ENCODE measurements at places on chromosomes 7 and 10. TPM values are rescaled to one million over a fixed set of nuclear protein-coding genes. Genes with fewer than 3 reads are reported as not detected.

GRCh38 chr7:117478836-117479224, 995 bp upstream of the CFTR start:
- no peak for DNase-seq

DNA sequence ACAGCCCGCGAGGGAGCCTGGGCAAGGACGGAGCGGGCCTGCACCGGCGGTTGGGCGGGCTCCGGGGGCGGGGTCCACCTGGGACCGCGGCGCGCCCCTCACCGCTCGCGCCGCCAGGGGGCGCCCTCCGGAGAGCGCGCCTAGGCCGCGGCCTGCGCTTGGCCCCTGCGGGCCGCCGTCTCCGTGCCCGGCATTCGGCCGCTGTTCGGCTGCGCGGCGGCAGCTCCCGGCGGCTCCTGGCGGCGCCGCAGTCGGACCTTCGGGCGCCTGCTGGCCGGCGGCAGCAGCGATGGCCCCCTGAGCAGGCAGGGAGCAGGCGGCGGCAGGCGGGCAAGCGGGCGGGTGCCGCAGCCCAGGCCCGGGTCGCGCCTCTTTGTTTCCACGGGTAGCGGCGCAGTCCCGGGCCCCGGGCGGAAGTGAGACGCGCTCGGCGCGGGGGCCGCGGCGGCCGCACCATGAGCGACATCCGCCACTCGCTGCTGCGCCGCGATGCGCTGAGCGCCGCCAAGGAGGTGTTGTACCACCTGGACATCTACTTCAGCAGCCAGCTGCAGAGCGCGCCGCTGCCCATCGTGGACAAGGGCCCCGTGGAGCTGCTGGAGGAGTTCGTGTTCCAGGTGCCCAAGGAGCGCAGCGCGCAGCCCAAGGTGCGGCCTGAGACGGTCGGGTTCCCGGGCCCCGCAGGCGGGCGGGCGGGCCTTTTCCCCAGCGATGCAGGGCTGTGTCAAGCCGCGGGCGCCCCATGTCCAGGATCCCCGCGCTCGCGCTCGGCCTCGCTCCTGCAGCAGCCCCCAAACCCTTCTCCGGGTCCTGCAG, at the start of gene INTS15:
INTS15 (plus strand) TSS at position 193 of the 816 bp plus-strand sequence; CDS start at position 456, 263 bp downstream.
- peak; percentile 69 for DNase-seq

DNA sequence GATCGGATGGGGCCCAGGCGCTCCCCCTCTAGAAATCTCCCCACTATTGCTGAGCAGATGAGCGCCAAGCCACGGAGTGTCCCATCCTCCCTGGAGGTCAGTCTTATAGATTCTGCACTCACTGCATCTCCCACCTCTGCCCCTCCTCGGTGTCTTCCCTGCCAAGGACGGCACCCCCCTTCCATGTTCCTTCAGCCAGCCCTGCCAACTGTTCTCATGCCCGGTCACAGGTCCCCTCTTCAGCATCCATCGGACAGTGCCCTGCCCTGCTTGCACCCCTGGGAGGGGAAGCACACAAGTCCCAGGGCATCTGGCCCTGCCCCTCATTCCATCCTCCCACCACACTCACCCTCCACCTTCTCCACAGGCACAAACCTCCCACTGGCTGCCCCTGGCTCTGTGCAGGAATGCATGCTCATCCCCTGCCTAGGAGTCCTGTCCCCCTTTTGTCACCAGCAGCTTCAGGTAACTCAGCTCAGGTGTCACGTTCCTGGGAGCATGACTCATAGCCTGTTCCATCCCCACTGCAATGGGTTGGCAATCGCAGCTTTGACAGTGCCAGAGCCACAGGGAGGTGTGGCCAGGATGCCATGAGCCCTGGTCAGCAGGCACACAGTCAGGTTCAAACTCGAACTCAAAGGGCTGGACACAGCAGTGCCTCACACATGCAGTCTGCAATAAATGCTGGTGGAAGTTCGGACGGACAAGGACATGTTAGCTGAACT, 234.7 kb upstream of the TCERG1L start:
- no peak for DNase-seq

ZNF804B gene
- total RNA-seq = 0.04 TPM

DNA sequence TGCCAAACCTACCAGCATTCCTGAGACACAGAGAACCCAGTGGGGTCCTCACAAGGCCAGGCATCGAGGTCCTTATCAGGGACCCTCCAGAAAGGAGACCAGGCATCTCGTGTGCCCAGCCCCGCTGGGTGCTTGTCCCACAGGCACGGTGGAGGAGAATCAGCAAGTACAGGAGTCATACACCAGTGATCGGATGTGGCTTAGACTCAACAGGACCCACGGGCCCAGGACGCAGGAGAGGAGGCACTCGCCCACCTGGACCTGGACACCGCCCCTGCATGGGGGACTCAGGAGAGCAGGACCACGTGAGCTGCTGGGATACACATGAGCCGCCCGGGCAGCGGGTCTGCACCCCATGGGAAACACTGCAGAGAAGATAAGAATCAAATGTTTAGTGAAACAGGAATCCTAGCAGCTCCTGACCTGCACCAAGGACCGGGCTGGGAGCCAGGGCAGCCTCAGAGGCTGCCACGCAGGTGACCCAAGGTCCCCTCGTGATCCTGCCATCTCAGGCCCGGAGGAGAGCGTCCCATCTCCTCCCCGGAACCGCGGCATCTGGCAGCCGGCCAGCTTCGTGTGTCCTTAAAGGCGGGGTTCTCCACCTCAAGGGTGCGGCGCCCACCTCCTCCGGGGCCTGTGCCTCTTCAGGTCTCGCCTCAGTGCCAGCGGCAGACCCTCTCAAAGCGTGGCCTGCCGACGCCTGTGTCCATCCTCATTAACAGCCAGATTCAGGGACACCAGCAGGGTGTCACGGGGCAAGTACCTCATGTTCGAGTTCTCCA, 59.2 kb downstream of the FOXL3 start:
- no peak for DNase-seq

GRCh38 chr7:50771120-50772002, 11.3 kb downstream of the GRB10 start:
- no peak for DNase-seq

PAPSS2 gene
- 1.4 TPM for total RNA-seq

DNA sequence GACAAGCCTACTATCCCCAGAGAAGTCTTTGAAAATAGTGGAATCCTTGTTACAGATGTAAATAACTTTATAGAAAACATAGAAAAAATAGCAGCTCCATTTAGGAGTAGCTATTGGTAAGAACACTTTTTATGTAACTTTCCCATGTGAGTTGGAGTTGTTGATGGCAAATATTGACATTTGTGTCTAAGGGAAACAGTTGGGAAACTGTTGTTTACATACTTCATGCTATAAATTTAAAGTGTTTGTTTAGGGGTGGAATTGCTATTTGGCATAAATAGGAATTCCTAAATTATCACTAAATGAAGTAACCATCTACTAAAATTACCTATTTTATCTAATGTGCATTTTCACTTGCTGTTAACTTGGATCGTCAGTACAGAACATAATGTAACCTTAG, 50.7 kb downstream of the GDI2 start:
- DNase-seq = no peak

DNA sequence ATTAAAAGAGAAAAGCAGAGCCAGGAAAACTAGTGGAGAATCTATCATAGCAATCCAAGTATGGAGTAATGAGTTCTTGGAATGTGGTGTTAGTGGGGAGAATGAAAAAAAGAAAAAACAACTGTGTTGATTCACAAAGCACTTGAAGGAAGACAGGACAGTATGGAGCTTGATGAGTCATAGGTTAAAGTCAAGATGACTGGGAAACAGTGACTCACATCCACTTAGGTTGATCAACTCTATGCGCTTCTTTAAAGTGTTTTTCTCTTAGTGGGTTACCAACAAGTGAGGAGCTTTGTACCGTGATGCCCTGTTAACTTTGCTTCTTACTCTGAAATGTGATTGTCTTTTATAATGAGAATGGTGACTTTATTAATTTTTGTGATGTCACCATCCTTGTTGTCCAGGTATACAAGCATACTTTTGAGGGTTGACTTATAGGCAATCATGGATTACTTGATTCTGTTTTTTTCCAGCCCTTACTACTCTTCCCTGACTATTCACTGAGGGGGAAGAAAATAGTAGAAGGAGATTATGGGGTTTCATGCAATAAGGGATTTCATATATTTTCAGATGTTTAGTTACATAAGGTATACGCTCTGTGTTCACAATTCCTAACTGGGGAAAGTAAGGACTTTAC, 32.1 kb upstream of the MDFIC start:
- DNase-seq = no peak

SFMBT2 gene
- total RNA-seq = 8.2 TPM

GRCh38 chr10:50618624-50619023, 5.1 kb downstream of the SGMS1 start:
- DNase-seq = no peak

Measured in SJCRH30 (cell line).